ENCODE measurements at places on chromosomes 4 and X.
A peak's percentile ranks its signal among the peaks of the same experiment; 100 is the strongest.

GRCh38 chr4:16801356-16801755 lies 97.1 kb downstream of the LDB2 start:
- no peak for DNase-seq

DNA sequence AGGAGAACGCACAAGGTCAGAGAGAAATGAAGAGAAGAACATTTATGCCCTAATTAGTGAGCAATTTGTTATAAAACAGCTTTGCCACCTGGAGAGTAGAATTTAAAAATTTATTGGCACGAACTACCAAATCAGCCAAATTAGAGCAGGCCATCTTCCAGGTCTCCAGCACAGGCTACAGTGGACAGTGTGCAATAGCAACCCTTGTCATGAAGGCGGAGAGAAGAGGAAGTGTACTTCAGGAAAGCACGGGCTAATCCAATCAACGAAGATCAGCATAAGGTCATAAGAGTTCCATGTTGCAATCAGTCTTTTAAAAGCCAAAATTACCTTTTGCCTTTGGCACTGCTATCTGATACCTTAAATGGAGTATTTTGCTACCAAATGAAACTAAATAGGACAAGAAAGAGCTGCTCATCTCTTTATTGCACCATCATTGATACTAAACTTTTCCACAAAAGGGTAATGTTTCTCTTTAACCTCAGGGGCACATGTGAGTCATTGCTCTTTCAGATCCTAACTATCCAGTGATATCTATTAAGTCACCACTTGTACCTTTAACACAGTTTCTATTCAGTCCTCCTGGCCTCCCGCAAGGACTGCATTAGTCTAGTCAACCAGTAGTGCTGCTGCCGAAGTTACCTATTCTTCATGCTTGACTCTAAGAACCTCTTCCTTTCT lies 19.9 kb downstream of the ANK2 start:
- no peak for DNase-seq

GRCh38 chrX:67651437-67652142 lies 107.8 kb downstream of the AR start:
- no peak for DNase-seq

DNA sequence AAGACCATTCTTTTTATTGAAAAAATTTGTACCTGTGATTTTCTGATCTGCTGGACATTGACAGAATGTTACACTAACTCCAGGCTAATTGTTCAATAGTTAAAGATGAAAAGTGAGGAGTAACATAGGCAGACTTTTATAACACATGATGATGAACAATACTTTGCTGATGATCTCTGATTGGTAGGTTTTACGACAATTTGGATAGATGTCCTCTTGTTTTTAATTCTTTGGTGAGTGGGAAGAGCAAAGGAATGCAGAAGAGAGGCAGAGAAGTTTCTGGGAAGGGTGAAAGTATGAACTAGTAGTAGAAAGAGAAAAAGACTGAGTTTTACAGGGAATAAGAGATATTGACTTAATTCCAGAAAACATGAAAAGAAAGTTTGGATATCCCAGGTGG lies 267.3 kb upstream of the HAND2 start:
- DNase-seq, result no peak

DNA sequence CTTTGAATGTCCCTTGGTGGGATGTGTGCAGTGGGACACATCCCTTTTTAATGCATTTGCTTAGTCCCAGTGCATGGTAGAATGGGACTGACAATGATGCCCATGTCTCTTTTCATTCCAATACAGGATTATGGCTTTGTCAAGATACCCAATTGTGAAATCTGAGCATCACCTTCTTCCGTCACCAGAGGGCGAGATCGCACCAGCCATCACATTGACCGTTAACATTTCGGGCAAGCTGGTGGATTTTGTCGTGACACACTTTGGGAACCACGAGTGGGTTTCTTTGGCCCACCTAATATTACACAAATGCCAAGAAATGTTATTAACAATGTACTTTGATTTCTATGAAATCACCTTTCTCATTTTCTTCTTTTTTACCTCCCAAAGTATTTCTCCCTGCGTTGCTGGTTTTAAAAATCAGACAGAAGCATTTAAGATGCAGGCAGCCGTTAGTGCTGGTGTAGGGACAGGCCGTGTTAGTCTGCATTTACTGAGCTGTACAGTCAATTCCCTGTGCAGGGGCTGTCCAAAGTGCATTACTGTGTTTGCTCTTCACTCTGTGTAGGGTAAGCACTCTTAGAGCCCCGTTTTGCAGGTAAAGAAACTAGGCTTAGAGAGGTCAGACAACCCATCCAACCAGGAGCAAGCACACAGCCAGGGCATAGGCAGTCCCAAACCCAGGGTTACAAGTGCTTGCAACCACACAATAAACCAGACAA lies 46.5 kb downstream of the CWH43 start:
- DNase-seq, result no peak

GRCh38 chr4:1635464-1635863 lies 48.6 kb downstream of the FAM53A start:
- DNase-seq, result no peak

- DNase-seq, result no peak
These were observed 332.6 kb downstream of the NKX6-1 start for GRCh38 chr4:84166486-84166885.

DNA sequence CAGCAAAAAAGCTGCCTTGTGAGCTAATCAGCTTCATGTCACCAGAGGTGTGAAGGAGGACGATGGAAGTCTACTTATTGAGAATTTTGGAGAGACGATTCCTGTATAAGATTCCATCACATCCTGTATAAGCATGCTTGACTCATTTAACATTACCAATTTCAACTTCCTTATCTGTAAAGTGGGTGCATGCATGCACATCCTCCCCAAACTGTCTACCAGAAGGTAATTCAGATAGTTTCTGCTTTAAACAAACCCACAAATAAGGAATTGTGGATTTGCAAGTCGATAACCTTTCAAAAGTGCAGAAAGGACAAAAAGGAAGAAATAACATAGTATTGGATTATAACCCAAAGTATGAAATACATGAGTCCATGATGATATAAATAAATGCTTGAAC lies 31.1 kb downstream of the AKAP4 start:
- DNase-seq, result no peak

DNA sequence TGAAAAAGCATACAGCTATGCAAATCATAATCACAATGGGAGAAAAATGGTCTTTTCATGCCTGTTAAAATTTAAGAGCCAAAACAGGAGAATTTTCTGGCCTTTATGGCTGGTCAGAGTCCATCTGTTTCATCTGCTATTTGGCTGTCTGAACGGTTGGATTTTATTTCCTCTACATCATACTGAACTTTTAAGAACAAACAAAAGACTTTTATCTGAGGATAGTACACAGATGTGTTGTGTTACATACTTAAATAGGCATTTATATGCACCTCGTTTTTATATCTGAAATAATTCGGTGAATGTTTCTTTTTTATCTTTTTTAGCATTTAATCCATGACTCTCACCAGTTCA lies 18.0 kb upstream of the WWC2 start:
- DNase-seq, result no peak

- no peak for DNase-seq
These were observed 46.2 kb downstream of the MAGEB5 start for GRCh38 chrX:26262121-26262523.

GRCh38 chr4:164700471-164700870 lies 53.5 kb upstream of the SMIM31 start:
- DNase-seq, result no peak

- DNase-seq, result no peak
These were observed 162.5 kb downstream of the COL4A6 start for GRCh38 chrX:108275732-108276131.

DNA sequence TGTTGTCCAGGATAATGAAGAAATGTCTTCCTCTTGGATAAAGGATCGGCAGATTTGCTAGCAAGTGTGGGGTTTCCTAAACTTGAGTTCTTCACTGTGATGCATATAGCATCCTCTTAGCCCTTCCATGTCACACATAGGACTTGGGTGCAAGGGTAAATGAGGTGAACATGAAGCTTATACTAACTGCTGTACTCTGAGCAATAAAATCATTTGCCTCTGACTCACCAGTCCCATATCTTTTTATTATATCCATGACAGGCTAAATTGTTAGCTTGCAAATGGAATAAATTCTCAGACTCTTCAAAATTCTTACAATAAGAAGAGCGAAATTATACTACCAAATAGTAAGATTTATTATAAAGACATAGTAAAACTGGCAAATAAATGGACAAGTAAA lies 14.7 kb upstream of the TBC1D1 start:
- no peak for DNase-seq

DNA sequence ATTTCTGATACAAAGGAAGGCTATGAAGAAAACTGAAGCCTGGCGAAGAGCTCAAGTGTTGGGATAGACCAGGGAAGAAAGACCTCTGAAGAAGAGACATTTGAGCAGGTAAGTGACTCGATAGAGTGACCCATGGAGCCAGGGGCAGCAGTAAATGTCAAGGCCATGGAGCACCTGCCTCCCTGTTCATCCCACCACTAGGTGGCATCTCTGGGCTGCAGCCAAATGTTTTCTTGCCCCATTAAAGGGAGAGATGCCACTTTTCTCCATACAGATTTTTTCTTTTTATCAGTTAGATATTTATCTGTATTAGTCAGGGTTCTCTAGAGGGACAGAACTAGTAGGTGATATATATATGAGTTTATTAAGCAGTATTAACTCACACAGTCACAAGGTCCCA lies 4.9 kb upstream of the ZNF81 start:
- peak; percentile 19 for DNase-seq

GRCh38 chr4:24315056-24315455 lies 269.3 kb downstream of the DHX15 start:
- no peak for DNase-seq

- peak; percentile 84 for DNase-seq
These were observed 43.6 kb downstream of the ZNF185 start for GRCh38 chrX:152941328-152942076.

DNA sequence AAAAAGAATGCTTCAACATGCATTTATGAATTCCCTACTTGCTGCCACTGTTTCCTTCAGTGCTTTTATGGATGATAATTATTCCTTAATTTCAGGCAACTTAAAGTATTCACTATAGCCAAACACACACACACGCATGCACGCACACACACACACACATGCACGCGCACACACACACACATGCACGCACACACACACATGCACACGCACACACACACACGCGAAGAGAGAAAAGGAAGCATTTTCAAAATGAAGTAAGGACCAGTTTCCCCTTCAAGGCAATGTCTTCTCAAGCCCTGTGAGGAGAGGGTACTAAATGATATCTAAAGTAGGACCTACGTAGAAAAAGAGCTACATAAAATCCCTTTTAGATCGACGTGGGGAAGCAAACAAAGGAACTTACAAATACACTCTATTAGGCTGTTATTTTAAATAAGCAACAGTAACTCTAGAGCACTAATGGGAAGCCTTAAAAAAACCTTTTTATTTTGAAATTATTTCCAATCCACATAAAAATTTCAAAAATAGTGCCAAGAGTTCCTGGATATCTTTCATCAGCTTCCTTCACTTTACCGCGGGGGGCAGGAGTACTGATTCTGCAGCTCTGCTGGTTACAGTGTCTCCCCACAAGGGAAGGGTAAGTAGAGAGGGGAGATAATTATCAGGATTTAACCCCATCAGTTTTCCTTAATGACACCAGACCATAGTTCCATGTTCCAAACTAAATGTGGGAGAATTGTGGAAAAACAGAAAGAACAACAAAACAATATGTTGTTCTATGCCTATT lies 13.7 kb downstream of the IRF2 start:
- no peak for DNase-seq

DNA sequence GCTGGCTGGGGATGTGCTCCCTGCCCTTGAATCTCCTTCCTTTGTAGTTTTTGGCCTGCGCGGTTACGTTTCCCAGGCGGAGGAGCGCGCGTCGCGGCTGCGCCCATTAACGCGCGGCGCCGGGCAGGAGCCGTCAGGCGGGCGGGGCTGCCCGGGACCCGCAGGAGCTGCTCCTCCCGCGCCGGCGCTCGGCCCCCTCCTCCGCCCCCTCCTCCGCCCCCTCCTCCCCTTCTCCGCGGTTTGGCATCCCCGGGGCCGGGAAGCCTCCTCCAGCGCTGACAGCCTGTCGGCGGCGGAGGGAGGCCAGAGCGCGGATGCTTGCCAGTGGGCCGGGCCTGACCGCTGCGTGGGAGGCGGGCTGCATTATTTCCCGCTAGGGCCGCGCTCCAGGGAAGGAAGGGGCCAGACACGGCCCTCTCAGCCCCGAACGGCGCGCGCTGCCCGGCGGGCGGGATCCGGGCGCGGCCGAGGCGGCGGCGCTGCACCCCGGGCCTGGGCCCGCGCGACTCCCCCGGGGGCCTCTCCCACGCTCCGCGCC lies at the start of gene DCLK2:
TSS of gene DCLK2 (plus strand) at position 405 of the 538 bp plus-strand sequence. CDS start 583 bp downstream, outside the sequence.
- no peak for DNase-seq

DNA sequence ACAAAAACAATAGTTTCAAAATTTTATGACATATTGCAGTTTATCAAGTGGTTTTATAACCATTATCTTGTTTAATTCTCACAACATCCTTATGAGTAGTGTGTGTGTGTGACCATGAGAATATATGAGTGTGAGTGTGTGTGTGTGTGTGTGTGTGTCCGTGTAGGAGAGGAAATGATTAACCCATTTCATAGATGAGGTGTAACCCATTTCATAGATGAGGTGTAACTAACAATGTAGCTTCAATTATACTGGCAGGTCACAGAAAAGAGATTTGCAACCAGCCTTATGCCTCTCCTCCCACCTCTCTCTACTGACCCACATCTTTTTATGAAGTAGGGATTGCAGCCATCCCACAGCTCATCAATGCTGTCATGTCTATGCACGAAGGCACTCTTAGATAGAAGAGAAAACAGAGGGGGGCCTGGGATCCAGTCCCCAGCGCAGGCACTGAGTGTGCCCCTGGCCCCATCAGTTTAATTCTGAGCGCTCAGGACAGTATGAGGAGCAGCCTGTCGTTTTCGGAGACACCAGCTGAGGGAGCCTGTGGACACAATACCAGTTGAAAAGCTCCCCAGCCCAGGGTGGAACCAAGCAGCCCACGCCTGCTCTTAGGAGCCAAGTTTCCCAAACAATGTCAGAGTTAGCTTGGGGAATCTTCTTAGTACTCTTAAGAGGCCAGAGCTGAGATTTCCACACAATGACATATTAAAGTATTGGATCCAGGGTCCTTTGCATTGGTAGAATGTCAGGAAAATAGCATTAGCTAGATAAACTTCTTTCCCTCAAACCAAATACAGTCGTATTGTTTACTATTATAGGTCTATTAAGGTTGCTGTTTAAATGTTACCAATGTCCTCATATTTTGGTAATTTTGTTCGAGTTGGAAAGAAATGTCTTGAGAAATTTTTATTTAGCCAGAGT lies 88.6 kb downstream of the PALLD start:
- no peak for DNase-seq

GRCh38 chrX:12548746-12549145 lies 242.5 kb upstream of the PRPS2 start:
- no peak for DNase-seq

DNA sequence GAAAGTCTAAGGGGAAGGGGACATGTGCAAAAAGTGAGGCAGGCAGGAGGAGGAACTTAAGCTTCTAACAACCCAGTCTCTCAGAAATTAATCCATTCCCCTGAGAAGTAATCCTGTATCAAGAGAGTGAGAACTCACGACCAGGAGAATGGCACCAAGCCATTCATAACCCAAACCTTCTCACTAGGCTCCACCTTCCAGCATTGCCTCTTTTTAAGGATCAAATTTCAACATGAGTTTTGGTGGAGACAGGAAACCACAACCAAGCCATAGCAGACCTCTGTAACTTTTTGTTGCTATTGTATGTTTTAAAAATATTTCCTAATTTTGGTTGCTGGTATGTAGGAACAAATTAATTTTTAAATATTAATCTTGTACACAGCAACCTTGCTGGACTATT lies 32.8 kb downstream of the PASD1 start:
- DNase-seq, result no peak

Data from activated T-helper 1 cell treated with Interleukin-2 at 50 U/mL for 16 hours (primary cell).